ENCODE measurements at places on chromosomes 6 and 20. TPM values are rescaled to one million over a fixed set of nuclear protein-coding genes. Genes with fewer than 3 reads are reported as not detected.

DNA sequence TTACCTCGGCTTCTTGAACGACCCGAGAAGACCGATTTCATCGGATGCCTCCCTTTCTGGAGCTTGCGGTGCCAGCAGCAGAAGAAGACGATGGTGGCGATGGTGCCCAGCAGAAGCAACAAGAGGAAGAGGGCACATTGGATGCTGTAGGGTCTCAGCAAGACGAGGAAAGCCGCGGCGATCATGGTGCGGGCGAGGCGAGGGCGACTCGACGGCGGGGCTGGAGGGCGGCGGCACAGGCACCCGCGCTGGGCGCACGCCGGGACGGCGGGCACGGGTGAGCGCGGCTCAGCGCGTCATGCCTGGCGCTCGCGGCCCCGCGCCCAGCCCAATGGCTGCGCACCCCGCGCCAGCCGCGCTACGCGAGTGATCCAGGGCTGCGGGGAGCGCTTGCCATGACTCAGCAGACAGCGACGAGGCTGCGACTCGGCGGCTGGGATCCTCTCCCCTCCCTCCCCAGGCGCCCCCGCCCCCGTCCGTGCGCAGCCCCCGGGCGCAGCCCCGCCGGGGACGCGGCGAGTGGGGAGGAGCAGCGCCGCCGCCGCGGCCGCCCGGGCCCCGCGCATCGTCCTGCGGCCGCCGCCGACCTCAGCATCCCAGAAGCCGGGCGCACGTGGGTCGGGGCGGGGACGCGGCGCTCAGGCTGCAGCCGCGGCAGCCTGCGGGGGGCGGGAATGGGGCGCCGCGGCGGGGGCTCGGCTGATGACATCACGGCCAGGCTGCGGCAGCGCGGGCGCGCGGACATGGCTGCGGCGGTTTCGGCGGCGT is at the start of gene BEND6:
TSS of gene BEND6 (plus strand) at position 705 of the 768 bp plus-strand sequence. CDS start 26,704 bp downstream, outside the sequence.
- DNase-seq, result peak; percentile 88

DNA sequence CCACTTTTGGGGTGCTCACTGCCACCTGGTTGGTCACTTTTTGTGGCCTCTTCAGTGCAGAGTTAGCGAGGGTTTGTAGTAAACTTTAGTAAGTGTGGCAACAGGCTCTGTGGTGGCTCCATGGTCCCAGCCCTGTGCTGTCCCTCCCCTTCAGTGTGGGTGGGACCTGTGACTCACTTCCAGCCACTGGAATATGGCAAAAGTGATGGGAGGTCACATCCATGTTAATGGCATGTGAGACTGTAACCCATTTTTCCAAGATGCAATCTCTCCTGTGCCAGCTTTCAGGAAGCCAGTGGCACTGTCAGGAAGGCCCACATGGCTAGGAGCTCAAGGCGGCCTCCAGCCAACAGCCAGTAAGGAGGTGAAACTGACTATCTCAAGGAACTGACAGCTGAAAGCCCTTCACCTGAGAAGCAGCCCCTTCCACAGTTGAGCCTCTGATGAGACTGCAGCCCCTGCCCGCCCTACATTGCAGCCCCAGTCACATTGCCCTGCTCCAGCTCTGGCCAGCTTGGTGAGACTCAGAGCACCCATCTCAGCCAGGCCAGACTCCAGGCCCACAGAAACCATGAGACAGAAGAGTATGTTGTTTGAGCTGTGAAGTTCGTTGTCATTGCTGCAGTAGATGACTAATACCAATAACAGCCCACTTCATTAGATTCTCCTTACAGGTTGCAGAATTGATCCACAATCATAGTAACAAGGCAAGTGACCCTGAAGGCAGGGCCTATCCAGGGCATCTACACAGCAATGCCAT is 13.1 kb upstream of the CST7 start:
- peak; percentile 29 for DNase-seq

GRCh38 chr6:50455029-50455428 is 258.3 kb upstream of the TFAP2D start:
- DNase-seq, result no peak

DNA sequence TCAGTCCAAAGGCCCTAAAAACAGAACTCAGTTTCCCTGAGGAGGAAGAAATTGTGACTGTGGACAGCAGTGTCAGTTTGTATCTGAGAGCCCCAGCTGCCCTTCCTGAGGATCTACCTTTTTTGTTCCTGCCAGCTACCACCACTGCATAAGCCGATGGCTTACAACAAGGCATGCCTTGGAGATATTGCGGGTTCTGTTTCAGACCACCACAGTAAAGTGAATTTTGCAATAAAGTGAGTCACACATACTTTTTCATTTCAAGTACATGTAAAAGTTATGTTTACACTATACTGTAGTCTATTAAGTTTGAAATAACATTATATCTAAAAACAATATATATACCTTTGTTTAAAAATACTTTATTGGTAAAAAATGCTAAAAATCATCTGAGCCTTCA is 9.6 kb upstream of the CST3 start:
- no peak for DNase-seq

The PHACTR2 gene
- total RNA-seq, result 87.1 TPM

The HRH3 gene
- total RNA-seq, result not detected

The CNKSR3 gene
- total RNA-seq, result 19.3 TPM

Measured in aorta (tissue), 5 donors.